T-helper 17 cell (primary cell): ENCODE measurements at places on chromosomes 4 and X. TPM values are rescaled to one million over a fixed set of nuclear protein-coding genes. Genes with fewer than 3 reads are reported as not detected.
A peak's percentile ranks its signal among the peaks of the same experiment; 100 is the strongest.

OTUD6A gene
- not detected for total RNA-seq

ADAM29 gene
- not detected for total RNA-seq

PRR32 gene
- total RNA-seq: not detected

JAKMIP1 gene
- 16.8 TPM for total RNA-seq

KCND1 gene
- 3.2 TPM for total RNA-seq

AFAP1 gene
- 17.6 TPM for total RNA-seq

EVC gene
- 5.5 TPM for total RNA-seq

BCLAF3 gene
- 6.7 TPM for total RNA-seq

TRO gene
- total RNA-seq: 0.39 TPM

INTU gene
- total RNA-seq: not detected

- H3K27ac ChIP-seq: peak overlapping the region; percentile 93
- peaks cover 15% of the 10 kb centered on the region for H3K4me1 ChIP-seq
- H3K36me3 ChIP-seq: no peaks in the 10 kb centered on the region
- peak overlapping the region; percentile 92 for H3K4me3 ChIP-seq
- no peak for DNase-seq
- H3K27me3 ChIP-seq: no peaks in the 10 kb centered on the region
Measured at GRCh38 chrX:110318664-110318968, 731 bp upstream of the AMMECR1 start.

GRCh38 chr4:41135801-41136200 is 78.5 kb downstream of the APBB2 start:
- H3K4me1 ChIP-seq: no peaks in the 10 kb centered on the region
- DNase-seq: no peak
- no peaks in the 10 kb centered on the region for H3K36me3 ChIP-seq
- peaks cover 10% of the 10 kb centered on the region for H3K27me3 ChIP-seq
- H3K27ac ChIP-seq: no peak overlapping the region

GRCh38 chr4:98399915-98400314 is 138.7 kb downstream of the RAP1GDS1 start:
- DNase-seq: no peak
- H3K4me3 ChIP-seq: no peak overlapping the region
- H3K36me3 ChIP-seq: no peaks in the 10 kb centered on the region
- no peaks in the 10 kb centered on the region for H3K27me3 ChIP-seq
- H3K27ac ChIP-seq: no peak overlapping the region

GRCh38 chrX:38850807-38851544 is 49.7 kb downstream of the MID1IP1 start:
- no peak for DNase-seq
- no peaks in the 10 kb centered on the region for H3K36me3 ChIP-seq
- H3K4me3 ChIP-seq: no peak overlapping the region
- peaks cover under 1% of the 10 kb centered on the region for H3K4me1 ChIP-seq

DNA sequence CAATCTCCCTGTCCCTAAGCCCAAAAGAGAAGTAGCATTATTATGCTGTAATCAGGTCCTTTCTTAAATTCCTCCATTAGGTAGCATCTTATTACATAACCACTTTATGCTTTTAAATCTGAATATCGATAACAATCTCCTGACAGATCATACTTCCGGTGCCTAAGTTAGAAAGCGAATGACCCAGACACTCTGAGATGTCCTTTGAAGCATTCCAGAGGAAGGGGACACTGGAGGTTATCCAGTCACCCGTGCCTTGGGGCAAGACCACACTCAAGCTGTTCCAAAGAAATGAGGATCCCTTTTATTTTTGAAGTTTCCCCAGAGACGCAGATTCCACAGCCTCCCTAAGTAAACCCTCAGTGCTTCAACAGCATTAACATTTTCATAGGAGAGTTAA is 125.7 kb downstream of the PALLD start:
- H3K27me3 ChIP-seq: peaks cover 51% of the 10 kb centered on the region
- no peak for DNase-seq
- H3K36me3 ChIP-seq: peaks cover 2% of the 10 kb centered on the region
- no peaks in the 10 kb centered on the region for H3K4me1 ChIP-seq
- no peak overlapping the region for H3K4me3 ChIP-seq

- H3K36me3 ChIP-seq: no peaks in the 10 kb centered on the region
- no peak overlapping the region for H3K4me3 ChIP-seq
- DNase-seq: no peak
- no peak overlapping the region for H3K27ac ChIP-seq
- no peaks in the 10 kb centered on the region for H3K27me3 ChIP-seq
- no peaks in the 10 kb centered on the region for H3K4me1 ChIP-seq
Measured at GRCh38 chr4:74897386-74897785, 35.5 kb upstream of the PARM1 start.

GRCh38 chr4:154120006-154120676 is 331.3 kb upstream of the SFRP2 start:
- H3K27me3 ChIP-seq: peaks cover 15% of the 10 kb centered on the region
- no peaks in the 10 kb centered on the region for H3K4me1 ChIP-seq
- H3K27ac ChIP-seq: no peak overlapping the region
- no peak for DNase-seq

GRCh38 chr4:180058691-180059215 is 2184.4 kb upstream of the TENM3 start:
- peaks cover 27% of the 10 kb centered on the region for H3K27me3 ChIP-seq
- no peaks in the 10 kb centered on the region for H3K36me3 ChIP-seq
- H3K4me1 ChIP-seq: peaks cover 3% of the 10 kb centered on the region
- no peak overlapping the region for H3K27ac ChIP-seq

DNA sequence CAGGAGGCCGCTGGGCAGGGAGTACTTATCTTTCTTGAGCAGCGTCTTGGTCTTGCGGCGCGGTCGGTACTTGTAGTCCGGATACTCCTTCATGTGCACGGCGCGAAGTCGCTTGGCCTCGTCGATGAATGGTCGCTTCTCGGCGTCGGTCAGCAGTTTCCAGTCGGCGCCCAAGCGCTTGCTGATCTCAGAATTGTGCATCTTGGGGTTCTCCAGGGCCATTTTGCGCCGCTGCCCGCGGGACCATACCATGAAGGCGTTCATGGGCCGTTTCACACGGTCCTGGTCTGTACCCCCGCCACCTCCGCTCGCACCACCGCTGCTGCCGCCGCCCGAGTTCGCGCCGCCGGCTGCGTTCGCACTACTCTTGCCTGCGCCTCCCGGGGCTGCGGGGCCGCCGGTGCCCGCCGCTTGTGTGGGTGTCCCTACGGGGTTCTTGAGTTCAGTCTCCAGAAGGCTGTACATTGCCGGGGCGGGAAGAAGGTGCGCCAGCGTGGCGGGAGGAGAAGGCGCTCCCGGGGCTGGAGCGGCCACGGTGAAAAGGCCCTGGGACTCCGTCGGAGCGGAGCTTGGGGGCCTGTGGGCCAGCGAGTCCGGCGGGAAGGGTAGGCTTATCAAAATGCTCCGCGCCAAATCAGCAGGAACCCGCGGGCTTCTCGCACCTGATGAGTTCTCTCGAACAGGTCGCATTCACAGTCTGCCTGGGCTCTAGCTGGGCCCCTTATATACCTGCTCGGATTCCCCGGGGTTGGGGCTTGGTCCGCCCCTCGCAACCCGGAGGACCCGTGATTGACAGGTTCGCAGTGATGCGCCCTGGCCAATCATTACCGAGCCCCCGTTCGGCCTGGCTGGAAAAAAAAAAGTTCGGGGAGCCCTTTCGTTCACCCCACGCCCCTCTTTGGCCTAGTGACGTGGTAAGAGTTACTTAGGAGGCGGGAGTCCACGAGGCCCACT is at the start of gene SOX3:
SOX3 (minus strand) TSS at position 699 of the 954 bp plus-strand sequence; CDS start at position 690, 9 bp downstream.
- H3K4me1 ChIP-seq: peaks cover 5% of the 10 kb centered on the region
- peaks cover 41% of the 10 kb centered on the region for H3K27me3 ChIP-seq
- H3K36me3 ChIP-seq: no peaks in the 10 kb centered on the region
- no peak within 1 kb of the TSS for H3K27ac ChIP-seq

DNA sequence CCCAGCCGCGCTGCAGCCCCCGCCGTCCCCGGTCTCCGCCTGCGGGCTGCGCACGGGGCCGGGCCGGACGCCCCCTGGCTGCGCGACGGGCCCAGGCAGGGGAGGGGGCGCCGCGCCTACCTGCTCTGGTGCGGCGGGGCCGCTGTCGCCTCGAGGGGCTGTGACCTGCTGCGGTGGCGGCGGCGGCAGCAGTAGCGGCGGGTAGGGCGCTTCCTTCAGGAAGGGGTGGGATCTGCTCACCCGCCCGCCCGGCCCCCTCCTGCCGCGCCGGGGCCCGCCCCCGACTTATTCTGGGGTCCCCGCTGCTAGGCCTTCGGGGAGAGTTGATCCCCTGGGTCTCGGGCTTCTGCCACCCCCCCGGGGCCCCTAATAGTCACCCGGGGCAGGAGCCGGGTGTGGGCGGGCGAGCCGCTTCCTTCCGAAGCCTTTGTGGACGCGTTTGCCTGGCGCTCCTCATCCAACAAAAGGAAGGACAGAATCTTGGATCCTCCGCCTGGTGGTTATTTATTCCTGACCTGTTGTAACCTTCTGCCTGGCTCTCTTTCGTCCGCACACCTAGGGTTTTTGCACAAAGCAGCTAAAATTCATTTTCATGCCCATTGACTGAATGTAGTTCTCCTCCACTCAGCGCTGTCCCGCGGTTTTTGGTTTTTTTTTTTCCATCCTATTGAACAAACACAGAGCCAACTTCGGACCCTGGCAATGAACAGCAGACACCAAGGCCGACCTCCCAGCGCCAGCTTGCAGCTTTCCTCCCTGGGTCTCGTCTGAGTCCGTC is at the start of gene TMEM150C:
TMEM150C (minus strand) TSS at position 203 of the 778 bp plus-strand sequence. CDS start 57,331 bp downstream, outside the sequence.
- peak within 1 kb of the TSS; percentile 82 for H3K4me3 ChIP-seq
- H3K36me3 ChIP-seq: peaks cover 11% of the 10 kb centered on the region
- peaks cover 10% of the 10 kb centered on the region for H3K4me1 ChIP-seq
- H3K27me3 ChIP-seq: peaks cover 81% of the 10 kb centered on the region
- no peak for DNase-seq
- H3K27ac ChIP-seq: no peak within 1 kb of the TSS

GRCh38 chr4:1232661-1233621 is 16.0 kb downstream of the CTBP1 start:
- no peaks in the 10 kb centered on the region for H3K36me3 ChIP-seq
- no peak overlapping the region for H3K4me3 ChIP-seq
- peak overlapping the region; percentile 84 for H3K27ac ChIP-seq
- H3K27me3 ChIP-seq: no peaks in the 10 kb centered on the region
- DNase-seq: no peak

GRCh38 chr4:165743422-165743821 is 129.6 kb upstream of the TLL1 start:
- no peaks in the 10 kb centered on the region for H3K36me3 ChIP-seq
- DNase-seq: no peak
- no peak overlapping the region for H3K4me3 ChIP-seq
- no peak overlapping the region for H3K27ac ChIP-seq
- H3K27me3 ChIP-seq: no peaks in the 10 kb centered on the region

GRCh38 chr4:20288846-20289512 is 37.3 kb downstream of the SLIT2 start:
- DNase-seq: no peak
- H3K27ac ChIP-seq: no peak overlapping the region
- no peaks in the 10 kb centered on the region for H3K4me1 ChIP-seq
- no peaks in the 10 kb centered on the region for H3K36me3 ChIP-seq

DNA sequence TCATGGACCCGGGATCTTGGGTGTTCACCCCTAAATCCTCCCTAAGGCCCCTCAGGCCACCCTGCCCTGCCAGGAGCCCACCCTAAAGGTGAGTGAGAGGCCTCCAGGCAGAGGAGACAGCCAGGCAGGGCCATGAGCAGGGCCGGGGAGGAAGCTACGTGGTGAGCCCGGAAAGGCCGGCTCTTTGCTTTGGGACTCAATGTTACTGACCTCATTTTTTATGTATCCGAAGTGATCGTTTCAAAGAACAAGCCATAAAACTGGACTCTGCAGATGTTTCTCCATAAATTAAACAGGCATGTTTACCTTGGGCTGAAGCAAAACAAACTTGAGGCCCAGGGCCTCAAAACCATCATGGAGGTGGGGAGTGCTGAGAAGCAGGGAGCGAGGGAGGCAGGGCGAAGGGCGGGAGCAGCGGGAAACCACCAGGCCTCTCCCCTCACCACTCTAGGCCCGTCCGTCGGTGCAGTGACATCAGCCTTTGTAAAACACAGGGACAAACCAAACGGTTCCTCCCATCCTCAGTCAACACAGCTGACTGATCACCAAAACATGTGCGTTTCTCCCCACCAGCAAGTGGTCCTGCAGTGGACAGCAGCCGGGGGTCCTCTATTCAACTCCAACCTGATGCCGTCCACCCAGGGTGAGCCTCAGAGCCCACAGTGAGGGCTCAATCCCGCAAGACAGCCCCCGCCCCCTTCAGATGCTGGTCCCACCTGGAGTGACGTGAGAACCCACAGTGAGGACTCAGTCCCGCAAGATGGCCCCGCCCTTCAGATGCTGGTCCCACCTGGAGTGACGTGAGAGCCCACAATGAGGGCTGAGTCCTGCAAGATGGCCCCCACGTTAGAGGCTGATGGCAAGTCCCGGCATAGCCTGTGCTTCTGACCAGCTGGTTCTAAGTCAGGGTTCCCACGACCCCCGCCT is 102.9 kb upstream of the LRPAP1 start:
- no peak overlapping the region for H3K4me3 ChIP-seq
- H3K27me3 ChIP-seq: peaks cover 17% of the 10 kb centered on the region
- DNase-seq: no peak
- no peak overlapping the region for H3K27ac ChIP-seq
- H3K36me3 ChIP-seq: peaks cover under 1% of the 10 kb centered on the region

DNA sequence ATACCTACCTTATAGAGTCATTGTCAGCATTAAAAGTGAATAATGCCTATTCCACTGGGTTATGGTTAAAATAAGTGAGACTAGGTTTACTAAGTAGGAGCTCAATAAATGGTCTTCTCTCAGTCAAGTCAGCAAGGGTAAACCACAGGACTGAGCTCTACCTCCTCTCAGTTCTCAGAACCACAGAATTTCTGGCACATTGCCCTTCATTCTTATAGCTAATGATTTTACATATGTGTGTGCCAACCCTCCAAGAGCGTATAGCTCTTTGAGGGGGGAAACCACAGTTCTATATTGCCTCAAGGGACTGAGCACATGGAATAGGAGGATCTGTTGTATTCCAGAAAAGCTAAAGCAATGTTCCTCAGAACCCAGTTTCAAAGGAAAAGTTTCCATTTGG is 124.8 kb downstream of the ATG4A start:
- H3K36me3 ChIP-seq: no peaks in the 10 kb centered on the region
- no peak for DNase-seq
- no peak overlapping the region for H3K4me3 ChIP-seq
- H3K4me1 ChIP-seq: no peaks in the 10 kb centered on the region

DNA sequence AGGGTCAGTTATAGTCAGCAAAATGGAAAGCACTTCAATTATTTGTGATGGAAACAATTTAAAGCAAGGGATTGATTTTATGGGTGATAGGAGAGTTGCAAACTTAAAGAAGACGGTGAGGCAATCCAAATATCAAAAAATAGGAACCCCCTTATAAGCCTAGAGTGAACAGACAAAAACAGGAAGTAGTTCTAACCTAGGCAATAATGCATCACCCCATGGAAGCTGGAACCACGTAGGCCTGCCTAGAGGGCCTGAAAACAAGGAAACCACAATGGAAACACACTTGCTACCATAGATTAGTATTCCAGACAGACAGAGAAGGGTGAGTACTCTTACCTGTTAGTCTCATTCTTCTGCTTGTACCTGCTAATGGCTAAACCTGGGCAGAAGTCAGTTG is 13.5 kb upstream of the GK2 start:
- H3K27me3 ChIP-seq: no peaks in the 10 kb centered on the region
- no peaks in the 10 kb centered on the region for H3K4me1 ChIP-seq
- H3K4me3 ChIP-seq: no peak overlapping the region

- no peaks in the 10 kb centered on the region for H3K36me3 ChIP-seq
- DNase-seq: no peak
- H3K4me1 ChIP-seq: no peaks in the 10 kb centered on the region
- no peaks in the 10 kb centered on the region for H3K27me3 ChIP-seq
Measured at GRCh38 chr4:175891231-175891630, 79.2 kb upstream of the GPM6A start.

GRCh38 chr4:49036528-49036927 is 50.5 kb downstream of the CWH43 start:
- no peak for DNase-seq
- no peak overlapping the region for H3K27ac ChIP-seq
- H3K27me3 ChIP-seq: peaks cover 25% of the 10 kb centered on the region
- H3K4me3 ChIP-seq: no peak overlapping the region

- no peak overlapping the region for H3K27ac ChIP-seq
- no peaks in the 10 kb centered on the region for H3K27me3 ChIP-seq
- peaks cover 6% of the 10 kb centered on the region for H3K4me1 ChIP-seq
Measured at GRCh38 chr4:159075531-159075932, 27.3 kb upstream of the RAPGEF2 start.
